Fibroblast of upper back skin (primary cell): ENCODE measurements at places on chromosomes 3 and 15.

DNA sequence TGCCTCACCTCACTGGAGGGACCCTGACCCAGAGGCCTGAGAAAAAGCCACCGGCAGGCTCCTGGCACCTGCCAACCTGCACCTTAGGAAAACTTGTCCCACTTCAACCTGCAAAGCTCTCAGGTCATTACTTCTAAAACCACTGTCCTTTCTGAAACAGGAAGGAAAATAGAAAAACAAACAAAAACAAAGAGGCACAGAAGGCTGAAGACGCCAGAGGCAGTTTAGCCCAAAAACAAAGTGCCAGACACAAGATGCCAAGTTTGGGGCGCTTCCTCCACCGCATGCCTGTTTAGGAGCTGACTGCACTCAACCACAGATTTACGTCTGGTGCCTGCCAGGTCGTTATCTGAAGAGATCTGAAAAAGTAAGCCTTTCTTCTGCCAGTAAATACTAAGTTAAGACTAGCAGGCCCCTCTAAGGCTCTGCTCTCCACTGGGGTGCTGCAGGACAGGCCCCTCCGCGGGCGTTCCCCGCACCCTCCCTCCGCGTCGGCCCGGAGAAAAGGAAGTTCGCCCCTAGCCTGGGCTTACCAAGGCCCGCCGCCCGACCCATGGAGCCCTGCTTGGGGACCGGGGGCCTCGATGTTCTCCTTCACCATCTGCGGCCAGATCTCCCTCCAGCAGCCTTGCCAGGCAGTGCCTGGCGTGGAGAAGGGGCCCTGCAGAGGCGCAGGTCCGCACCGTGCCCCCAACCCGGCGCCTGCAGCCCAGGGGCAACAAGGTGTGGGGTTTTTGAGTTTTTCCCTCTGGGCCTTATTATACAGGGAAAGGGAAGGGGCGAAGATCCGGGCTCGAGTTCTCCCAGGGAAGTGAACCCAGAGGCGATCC, 1.3 kb downstream of the GOLGA8A start:
- DNase-seq = no peak

- DNase-seq = no peak
Measured at GRCh38 chr3:98188545-98188944, 22.0 kb downstream of the OR5H15 start.

DNA sequence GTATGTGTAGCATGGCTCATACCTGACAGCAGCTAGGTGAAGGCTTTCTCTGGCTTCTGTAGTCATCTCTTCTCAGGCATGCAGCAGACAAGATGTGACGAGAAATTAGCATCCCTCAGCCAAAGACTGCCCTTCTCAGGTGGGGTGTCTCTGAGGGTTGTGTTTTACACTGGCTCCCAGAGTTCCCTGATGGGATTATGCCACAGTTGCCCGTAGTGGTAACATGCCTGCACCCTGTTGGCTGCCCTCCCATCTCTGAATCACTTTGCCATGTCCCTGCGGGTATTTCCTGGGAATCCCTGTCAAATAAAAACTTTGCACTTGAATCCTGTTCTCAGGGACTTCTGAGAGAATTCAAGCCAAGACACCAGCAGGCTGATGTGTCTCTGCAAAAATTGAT, 70.5 kb downstream of the LRTM1 start:
- no peak for DNase-seq

DNA sequence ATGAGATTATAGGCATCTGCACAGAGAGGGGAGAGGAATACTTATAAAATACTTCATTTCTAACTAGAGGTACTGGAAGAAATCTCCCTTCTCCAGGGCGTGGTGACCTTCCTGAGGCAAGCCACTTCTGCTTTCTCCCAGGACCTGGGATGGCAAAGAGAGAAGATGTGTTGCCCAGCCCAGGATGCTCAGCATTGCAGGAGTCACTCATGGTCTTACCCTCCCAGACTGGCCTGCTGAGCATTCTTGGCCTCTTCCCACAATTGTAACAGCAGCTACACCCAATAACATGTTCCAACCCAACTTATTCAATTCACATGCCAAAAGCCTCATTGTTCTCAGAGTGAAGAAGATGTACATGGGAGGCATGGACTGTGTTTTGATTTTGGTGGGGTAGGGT, 37.9 kb downstream of the IL20RB start:
- DNase-seq = no peak

DNA sequence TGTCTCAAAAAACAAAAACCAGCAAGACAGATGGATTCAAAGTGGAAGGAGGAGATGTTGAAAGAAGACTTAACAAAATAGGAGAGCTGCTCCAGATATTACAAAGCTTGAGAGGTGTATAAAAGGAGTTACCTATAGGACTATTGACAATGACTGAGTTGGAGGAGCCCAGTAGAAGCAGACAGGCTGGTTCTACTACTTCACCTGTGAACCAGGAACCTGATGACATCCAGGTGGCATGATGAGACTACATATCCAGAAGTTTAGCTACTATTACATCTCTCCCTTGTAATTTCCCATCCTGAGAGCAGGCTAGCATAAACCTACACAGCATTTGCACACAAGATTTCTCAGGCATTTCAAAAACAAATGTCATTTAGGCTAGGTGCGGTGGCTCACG, 49.3 kb downstream of the CPEB1 start:
- no peak for DNase-seq

DNA sequence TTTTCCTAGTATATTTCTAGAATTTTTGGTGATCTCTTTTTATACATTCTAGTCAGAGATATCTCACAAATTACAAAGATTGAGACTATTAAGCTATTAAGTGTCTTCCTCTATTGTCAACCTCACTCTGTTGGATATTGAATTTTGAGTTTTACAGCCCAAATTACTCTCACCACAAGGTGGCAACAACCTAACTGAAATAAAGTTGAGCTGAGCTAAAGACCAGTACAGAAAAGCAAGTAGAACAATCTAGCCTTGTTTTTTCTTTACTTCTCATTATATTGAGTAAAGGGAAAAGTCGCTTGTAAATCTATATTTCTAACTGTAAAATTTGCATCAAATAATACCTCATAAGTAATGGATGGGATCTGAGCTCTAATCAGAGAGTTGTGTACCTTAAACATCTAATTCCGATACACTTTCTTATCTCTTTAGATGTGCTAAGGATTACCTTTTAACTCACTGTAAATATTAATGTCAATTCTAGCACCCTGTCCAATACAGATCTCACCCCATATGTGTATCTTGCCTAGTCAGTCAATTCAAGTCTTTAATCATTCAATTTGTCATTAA, 13.6 kb upstream of the COMMD2 start:
- DNase-seq = peak; percentile 44

GRCh38 chr15:67918205-67918861, 78.5 kb upstream of the RNU6-1 start:
- no peak for DNase-seq

- DNase-seq = no peak
Measured at GRCh38 chr3:4546346-4547178, 53.4 kb downstream of the ITPR1 start.

GRCh38 chr3:11774296-11774877, 72.3 kb downstream of the TAMM41 start:
- peak; percentile 30 for DNase-seq

DNA sequence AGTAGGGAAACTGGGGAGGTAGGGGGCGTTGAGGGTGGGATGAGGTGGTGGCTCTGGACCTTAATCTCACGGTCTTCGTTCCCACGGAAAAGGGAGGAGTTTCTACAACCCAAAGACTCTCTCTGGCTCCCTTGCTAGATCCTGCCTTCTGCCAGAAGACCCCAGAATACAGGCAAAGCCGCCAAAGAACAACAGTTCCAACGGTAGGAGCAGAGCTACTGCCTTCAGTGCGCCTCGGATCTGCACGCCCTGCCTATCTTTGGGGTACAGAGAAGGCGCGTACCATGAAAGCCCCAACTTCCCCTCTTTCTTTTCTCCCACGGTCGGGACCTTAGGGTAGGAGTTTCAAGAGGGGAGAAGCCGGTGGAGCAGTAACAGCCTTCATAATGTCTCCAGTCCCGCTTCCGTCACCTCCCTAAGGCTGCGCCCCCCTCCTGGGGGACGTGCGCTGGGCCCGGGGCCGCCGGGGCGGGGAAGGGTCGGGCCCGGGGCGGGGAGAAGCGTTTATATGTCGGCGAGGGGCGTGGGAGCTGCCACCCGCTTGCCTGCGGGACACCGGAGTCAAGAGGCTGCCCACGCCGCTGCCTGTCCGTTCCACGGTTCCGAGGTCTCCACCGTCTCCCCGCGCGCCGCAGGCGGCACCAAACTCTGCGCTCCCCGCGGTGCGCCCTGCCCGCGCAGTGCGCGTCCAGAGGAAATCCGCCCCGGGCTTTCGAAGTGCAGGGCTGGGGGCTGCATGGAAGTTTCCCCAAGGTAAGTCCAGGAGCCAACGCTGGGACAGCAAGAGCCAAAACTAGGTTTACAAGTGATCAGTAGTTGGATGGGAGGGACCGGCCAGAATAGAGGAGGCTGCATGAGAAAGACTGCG, at the start of gene COL6A6:
Gene COL6A6, plus strand, starts transcription at position 533 of the 868 bp plus-strand sequence. CDS start 43,188 bp downstream, outside the sequence.
- no peak for DNase-seq

DNA sequence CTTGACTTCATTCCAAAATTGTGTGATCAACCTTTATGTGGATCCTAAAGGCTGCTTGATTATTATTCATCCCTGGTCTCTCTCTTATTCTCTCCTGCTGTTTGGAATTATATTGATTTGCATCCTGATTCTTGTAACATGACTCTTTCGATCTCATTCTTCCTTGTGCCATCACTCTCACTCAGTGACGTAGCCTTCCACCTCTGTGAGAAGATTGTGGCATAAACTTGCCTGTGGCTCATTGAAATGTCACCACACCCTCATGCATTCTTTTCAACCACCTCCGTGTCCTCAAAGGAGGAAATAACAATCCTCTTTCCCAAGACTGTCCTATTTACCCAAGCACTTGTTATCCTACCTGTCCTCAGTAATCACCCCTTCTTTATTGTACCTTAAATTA, 41.3 kb upstream of the GCNT3 start:
- no peak for DNase-seq

GRCh38 chr15:88246081-88246480, 10.5 kb downstream of the NTRK3 start:
- no peak for DNase-seq

DNA sequence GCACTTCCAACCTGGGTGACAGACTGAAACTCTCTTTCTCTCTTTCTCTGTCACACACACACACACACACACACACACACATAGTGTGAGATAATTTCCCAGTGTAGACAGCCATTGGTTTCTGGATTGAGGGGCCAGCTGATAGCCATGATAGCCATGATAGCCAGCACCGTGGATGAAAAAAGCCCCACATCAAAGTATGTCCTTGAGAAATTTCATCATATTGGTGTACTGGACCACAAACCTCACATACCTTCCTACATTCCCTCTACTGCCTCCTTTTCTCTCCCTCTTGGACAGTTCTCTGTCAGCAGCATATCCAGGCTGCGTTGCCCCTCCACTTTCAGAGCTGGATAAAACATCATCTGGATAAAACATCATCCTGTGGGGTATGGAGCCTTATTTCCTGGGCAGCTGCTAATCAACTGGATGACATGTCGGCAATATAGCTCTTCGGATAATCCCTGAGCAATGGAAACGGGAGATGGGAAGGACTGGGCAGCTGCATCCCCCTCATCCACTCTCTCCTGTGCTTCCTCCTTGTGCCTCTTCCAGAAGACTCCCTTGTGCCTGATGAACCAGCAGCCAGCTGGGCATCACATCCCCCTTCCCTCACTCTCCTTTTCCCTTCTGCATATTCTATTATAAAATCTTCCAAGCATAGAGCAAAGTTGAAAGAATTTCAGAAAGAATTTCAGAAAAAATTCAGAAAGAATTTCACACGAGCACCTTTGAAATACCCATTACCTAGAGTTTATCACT, 39.3 kb downstream of the GRK7 start:
- peak; percentile 7 for DNase-seq

- no peak for DNase-seq
Measured at GRCh38 chr15:45555934-45556608, 31.1 kb upstream of the BLOC1S6 start.

- DNase-seq = peak; percentile 30
Measured at GRCh38 chr3:148077318-148077923, 620.3 kb upstream of the AGTR1 start.

DNA sequence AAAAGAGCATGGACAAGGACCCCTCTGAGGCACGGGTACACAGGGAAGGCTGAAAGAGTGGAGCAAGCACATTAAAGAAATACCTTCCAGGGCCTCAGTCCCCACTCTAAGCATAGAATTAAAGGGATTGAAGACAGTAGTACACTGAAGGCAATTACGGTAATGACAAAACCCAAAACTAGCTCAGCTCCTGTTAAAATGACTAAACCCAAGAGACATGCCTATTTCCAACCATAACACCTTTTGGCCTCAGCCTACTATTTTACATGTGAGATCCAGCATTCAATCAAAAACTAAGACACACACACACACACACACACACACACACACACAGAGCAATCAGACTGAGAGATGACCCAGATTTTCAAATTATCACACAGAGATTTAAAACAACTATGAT, 19.8 kb downstream of the MAP4 start:
- DNase-seq = no peak

- DNase-seq = peak; percentile 92
Measured at GRCh38 chr3:79297245-79297960, 470.4 kb downstream of the ROBO1 start.

GRCh38 chr3:136192831-136193230, 3.3 kb downstream of the MSL2 start:
- DNase-seq = peak; percentile 11

- DNase-seq = no peak
Measured at GRCh38 chr3:143356839-143357238, 237.3 kb downstream of the CHST2 start.

DNA sequence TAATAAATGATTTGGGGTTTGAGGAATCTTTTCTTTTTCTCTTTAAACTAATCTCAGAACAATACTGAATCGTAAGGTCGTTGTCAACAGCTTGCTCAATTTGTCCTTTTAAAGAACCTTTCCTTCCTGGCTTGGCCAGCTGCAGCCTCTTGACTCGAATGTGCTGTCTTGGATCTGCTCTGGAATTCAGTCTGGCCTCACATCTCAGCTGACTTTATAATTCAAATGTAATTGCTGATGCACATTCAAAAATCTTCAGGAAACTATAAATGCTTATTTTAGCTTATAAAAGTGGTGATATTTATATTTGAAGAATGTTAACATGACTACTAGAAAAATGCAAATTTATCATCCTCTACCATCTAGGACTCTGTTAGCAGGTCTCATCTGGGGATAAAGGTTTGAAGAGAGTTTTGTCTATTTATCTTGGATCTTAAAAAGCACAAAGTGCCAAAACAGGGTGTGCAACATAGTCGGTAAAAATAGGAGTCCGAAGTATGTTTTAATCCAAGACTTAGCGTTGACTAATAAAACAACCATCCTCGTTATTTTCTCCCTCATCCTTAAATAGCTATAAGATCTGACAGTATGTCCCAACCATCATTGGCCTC, 1035.2 kb downstream of the MCTP2 start:
- DNase-seq = peak; percentile 70

GRCh38 chr15:32993285-32993684, 201.2 kb downstream of the FMN1 start:
- DNase-seq = peak; percentile 53

- DNase-seq = no peak
Measured at GRCh38 chr3:141271279-141272030, 39.8 kb downstream of the PXYLP1 start.

DNA sequence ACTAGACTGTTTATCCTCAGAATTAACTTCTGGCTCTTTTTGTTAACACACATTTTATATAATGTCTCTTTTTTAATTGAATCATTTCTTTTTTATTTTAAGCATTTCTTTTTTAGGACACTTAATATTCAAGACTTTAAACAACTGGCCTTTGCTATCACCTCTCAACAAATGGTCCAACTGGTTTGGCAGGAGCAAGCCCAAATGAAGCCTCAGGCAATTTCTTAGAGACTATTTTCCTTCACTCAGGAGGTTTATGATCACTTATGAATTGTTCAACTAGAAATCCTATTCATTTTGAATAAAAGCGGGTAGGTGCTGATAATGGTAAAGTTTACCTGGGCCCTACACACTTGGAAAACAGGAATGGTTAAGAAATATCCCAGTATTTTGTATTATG, 705.6 kb upstream of the GBE1 start:
- no peak for DNase-seq
